ENCODE measurements at places on chromosomes 12 and 14.

DNA sequence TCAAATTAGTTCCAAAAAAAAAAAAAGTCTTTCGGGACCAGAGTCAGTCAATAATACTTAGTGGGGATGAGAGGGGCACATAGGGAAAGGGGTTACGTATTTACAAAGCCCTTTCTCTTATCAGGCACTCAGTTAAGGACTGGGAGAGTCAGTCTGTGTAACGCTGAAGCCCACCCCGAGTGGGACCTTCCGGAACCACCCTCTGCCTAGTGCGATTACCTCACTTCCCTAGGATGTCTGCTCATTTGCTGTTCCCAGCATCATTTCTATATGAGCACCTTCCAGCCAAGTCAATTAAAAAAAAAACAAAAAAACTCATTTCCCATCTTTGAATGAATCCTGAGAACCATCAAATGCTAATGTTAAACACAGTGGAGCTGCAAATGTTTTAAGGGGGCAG, 76.9 kb downstream of the BMP4 start:
- no peak for DNase-seq

GRCh38 chr12:57169969-57170368, 22.6 kb upstream of the LRP1-AS start:
- no peak for DNase-seq

- DNase-seq, result no peak
These were observed 90.2 kb downstream of the CHGA start for GRCh38 chr14:93012951-93013719.

DNA sequence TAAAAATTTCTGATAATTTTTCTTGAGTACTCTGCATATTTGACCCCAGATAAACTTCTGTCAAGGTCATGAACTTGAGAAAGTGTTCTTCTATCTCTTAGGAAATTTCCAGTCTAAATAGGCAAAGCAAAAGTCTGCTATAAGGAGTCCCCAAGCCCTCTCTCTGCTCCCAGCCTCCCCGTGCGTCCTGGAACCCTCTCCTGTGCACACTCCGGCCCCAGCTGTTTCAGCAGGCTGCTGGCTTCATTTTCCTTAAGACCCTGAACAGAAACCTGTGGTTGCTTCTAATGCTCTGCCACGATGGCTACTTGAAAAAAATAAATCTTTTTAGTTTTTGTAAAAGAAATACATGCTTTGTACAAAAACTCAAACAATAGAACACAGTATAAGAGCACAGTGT, 14.7 kb downstream of the KRT2 start:
- no peak for DNase-seq

DNA sequence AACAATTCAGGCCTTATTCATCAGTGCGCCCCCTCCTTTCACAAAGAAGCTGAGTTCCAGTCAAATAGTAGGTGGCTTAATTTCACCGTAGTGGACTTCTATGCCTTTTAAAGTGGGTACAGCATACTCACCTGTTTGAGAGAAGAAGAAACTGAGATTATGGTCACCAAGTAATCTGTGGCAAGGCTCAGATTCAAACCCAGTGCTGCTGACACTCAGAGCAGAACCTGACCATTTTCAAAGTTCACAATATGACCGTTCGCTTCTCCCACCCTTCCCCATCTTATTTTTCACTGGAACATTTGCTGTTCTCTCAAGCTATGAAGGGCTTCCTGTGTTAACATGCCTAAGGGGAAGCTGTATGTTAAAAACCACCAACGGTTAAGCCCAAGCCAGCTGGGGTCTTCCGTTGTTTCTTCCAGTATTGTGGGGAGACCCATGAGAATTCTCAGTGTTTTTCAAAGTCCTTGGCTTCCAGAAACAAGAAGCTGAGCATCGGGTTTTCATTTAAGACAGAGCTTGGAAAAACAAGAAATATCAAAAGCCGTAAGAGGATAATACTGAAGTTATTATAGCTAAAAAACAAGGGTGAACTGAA, 6.1 kb upstream of the PSMA6 start:
- DNase-seq, result no peak

- no peak for DNase-seq
These were observed 4.5 kb upstream of the NUMB start for GRCh38 chr14:73462815-73463214.

Measured in T-helper 17 cell (primary cell).